ENCODE measurements at places on chromosomes 13 and 19. TPM values are rescaled to one million over a fixed set of nuclear protein-coding genes. Genes with fewer than 3 reads are reported as not detected.
A peak's percentile ranks its signal among the peaks of the same experiment; 100 is the strongest.

DNA sequence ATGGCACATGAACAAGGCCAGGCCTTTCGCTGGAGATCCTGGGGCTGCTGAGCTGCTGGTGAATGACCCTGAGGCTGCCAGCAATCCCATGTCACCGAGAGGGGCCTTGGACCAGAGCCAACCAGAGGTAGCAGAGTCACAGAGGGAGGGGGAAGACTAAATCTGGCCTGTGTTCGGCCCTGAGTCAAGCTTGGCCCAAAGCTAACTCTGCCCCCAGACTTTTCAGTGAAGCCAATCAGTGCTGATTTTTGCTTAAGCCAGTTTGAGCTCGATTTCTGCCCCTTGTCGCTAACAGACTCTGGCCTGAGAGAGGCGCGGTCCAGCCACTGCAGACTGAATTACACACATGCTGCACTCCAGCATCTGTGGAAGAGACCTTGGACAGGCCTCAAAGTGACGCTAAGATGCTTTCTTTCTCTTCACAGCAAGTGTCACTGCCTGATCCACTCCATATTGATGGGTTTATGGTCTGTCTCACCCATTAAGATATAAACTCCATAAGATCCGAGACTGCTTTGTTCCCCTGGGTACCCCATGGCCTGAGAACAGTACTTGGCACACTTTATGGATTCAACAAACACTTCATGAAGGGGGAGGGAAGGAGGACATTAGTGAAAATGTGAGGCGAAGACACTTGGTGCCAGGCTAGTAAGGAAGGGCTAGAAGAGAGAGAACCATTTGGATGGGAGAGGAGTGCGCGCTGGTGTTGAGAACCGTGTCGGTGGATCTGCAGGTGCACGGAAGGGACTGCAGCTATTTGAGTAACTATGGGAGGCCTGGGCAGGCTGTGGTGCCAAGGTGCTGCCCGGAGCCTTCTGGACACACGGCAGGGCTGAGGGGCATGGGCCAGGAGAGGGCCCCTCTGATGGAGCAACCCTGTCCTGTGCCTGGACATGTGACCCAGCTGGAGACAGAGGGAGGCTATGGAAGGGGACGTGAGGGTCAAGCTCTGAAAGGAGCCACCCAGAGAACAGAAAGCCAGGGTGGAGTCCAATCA is 17.6 kb downstream of the RANBP3 start:
- no peaks in the 10 kb centered on the region for H3K27me3 ChIP-seq
- peaks cover 9% of the 10 kb centered on the region for H3K36me3 ChIP-seq
- peak overlapping the region; percentile 88 for H3K27ac ChIP-seq
- peaks cover 64% of the 10 kb centered on the region for H3K4me1 ChIP-seq
- no peak for DNase-seq

Gene USP12
- total RNA-seq: 49.1 TPM

Gene NECTIN2
- total RNA-seq: 0.08 TPM

DNA sequence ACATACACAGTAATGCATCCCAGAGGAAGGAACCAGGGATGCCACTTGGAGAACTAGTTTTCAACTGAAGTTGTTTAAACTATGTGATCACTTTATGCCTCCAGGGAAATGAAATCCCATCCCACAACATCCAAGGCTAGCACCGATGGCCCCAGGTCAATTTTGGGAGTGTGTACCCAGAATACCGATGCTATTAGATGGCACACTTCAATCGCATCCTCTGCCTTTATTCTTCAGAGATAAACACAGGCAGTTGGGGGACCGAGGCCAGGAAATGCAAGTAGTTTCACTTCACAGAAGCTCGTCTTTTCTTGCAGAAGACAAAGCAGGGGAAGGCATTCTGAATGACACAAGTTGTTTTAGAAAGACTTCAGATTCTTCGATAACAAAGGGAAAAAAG is 13.8 kb downstream of the STK24 start:
- H3K4me1 ChIP-seq: peaks cover 91% of the 10 kb centered on the region
- peak overlapping the region; percentile 88 for H3K27ac ChIP-seq
- H3K4me3 ChIP-seq: peak overlapping the region; percentile 71
- peaks cover 22% of the 10 kb centered on the region for H3K36me3 ChIP-seq
- peak; percentile 42 for DNase-seq

- H3K4me3 ChIP-seq: no peak overlapping the region
- H3K27ac ChIP-seq: no peak overlapping the region
- peaks cover 29% of the 10 kb centered on the region for H3K4me1 ChIP-seq
- no peaks in the 10 kb centered on the region for H3K27me3 ChIP-seq
These were observed 41.7 kb downstream of the RUBCNL start for GRCh38 chr13:46345398-46345797.

DNA sequence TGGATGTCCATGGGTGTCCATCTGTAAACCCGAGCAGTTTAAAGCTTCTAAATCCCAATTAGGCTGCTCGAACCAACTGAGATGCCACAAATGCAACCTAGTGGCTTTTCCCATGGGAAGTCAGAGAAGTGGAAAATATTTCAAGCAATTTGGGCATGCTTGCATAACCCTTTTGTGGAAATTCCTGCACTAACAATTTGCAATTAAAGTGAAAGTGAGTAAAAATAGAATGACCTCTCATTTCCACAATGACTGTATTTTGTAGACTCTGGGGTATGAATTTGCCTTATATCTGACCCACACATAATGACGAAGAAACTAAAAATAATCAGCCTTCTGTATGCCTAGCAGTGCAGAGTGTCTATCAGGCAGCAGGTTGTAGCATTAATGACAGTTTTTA is 91.8 kb upstream of the TSC22D1 start:
- no peaks in the 10 kb centered on the region for H3K27me3 ChIP-seq
- no peak overlapping the region for H3K4me3 ChIP-seq
- H3K27ac ChIP-seq: no peak overlapping the region
- no peak for DNase-seq
- no peaks in the 10 kb centered on the region for H3K4me1 ChIP-seq
- no peaks in the 10 kb centered on the region for H3K36me3 ChIP-seq

Gene IGSF23
- total RNA-seq: not detected

DNA sequence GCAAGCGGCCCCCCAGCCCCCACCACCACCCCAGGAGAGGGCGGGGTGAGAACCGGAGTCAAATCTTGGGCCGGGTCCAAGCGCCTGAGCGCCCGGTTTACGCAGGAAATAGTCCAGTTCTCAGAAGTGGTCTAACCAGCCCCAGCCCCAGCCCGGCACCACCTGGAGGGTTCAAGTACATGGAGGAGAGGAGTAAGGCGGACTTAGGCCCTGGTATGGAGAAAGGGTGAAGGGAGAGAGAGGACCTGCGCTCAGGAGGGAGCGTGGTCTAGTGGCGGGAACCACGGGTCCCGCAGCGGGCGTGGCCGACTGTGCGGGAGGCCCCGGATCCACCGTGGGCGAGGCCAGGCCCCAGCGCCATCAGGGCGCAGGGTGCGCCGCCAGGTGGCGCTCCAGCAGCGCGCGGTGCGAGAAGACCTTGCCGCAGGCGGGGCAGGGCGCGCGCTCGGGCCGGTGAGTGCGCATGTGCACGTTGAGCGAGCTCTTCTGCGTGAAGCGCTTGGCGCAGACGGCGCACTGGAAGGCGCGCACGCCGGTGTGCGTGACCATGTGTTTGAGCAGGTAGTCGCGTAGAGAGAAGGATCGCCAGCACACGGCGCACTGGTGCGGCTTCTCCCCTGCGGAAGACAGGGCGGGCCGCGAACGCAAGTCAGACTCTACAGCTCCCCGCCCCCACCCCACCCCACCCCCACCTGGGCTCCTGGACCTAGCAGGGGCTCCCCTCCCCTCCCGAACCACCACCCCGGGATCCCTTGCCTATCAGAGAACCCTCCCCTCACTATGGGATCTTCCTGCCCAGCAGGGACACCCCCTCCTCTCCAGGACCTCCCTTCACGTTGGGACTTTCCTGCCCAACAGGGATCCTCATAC is 2.1 kb upstream of the SLC27A5 start:
- H3K4me3 ChIP-seq: peak overlapping the region; percentile 91
- DNase-seq: peak; percentile 96
- H3K36me3 ChIP-seq: peaks cover 19% of the 10 kb centered on the region
- peak overlapping the region; percentile 96 for H3K27ac ChIP-seq
- peaks cover 20% of the 10 kb centered on the region for H3K4me1 ChIP-seq

GRCh38 chr19:16383584-16384161 is 59.0 kb downstream of the KLF2 start:
- peaks cover 23% of the 10 kb centered on the region for H3K36me3 ChIP-seq
- no peak for DNase-seq
- H3K4me3 ChIP-seq: no peak overlapping the region
- no peaks in the 10 kb centered on the region for H3K27me3 ChIP-seq
- peaks cover 38% of the 10 kb centered on the region for H3K4me1 ChIP-seq

DNA sequence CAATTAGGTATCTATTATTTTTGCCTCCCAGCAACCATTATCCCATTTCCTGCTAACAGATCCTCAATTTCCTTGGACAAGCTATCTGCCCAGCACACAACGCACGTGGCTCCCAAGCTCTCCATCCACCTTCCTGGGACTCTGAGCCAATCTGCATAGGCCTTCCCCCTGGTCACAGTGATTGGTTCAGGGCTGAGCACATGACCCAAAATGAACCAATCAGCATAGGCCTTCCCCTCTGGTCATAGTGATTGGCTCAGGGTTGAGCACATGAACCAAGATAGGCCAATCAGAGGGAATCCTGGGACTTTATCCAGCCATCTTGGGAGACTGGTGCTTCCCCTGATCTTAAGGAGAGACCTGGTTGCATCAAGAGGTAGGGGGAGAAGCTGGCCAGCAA is 5.8 kb downstream of the CPAMD8 start:
- H3K4me1 ChIP-seq: peaks cover 2% of the 10 kb centered on the region
- no peak overlapping the region for H3K4me3 ChIP-seq
- H3K27me3 ChIP-seq: peaks cover 20% of the 10 kb centered on the region
- no peak overlapping the region for H3K27ac ChIP-seq
- DNase-seq: no peak
- no peaks in the 10 kb centered on the region for H3K36me3 ChIP-seq

Gene NLRP7
- total RNA-seq: not detected

GRCh38 chr13:39612023-39612637 is 9.1 kb upstream of the LHFPL6 start:
- peaks cover 12% of the 10 kb centered on the region for H3K27me3 ChIP-seq
- peak; percentile 16 for DNase-seq
- H3K4me3 ChIP-seq: no peak overlapping the region
- H3K27ac ChIP-seq: no peak overlapping the region

DNA sequence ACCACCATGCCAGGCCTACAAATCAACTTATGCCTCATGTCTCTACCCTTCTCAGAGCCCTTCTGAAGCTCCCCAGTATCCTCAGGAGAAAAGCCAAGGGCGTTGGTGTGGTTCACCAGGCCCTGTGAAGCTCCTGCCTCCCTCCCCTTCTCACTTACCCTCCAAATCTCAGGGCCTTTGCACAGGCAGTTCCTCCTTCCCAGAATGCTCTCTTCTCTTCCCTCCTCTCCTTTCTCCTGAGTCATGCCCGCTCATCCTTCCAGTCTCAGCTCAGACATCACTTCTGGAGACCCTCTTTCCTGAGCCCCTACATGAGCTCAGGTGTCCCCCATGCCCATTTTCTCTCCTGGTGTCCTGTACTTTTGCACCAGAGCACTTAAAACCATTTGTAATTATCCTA is 20.5 kb downstream of the HIF3A start:
- DNase-seq: no peak
- no peak overlapping the region for H3K4me3 ChIP-seq
- H3K36me3 ChIP-seq: no peaks in the 10 kb centered on the region
- no peaks in the 10 kb centered on the region for H3K4me1 ChIP-seq
- H3K27me3 ChIP-seq: no peaks in the 10 kb centered on the region
- no peak overlapping the region for H3K27ac ChIP-seq

DNA sequence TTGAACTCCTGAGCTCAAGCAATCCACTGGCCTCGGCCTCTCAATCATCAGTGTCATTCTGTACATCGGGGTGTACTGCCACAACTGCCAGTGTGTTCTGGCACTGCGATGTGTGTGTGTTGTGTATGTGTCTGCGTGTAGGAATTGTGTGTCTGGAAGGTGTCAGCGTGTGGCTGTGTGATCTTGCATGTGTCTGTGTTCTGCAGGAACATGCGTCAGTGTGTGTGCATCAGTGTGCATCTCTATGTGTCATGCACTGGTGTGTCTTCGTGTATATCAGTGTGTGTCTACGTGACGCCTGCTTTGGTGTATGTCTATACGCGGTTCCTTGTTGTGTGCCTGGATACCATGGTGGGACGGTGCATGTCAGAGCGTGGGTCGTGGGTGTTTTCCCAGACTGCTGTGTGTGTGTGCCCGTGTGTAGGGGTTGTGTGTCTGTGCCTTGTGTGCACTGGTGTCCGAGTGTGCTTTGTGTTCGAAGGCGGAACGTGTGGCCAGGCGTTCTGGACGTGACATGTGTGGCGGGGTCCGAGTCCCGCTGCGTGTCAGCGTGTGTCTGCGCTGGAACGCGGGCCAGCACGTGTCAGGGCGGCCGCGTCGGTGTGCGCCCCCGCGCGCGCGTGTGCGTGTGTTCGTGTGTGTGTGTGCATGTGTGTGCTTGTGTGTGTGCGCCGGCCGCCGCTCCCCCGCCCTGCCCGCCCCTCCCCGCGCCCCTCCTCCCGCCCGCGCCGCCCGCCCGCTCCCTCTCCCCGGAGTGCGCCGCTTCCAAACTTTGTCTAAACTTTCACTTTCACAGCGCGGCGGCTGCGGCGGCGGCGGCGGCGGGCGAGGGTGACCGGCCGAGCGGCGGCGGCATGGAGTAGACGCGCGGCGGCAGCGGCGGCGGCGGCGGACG is at the start of gene NFIX:
Gene NFIX (plus strand): TSS at position 775 of the 895 bp plus-strand sequence. CDS start 363 bp downstream, outside the sequence.
- peak; percentile 57 for DNase-seq
- H3K4me1 ChIP-seq: peaks cover 7% of the 10 kb centered on the region
- peaks cover 4% of the 10 kb centered on the region for H3K36me3 ChIP-seq
- H3K27me3 ChIP-seq: peaks cover 29% of the 10 kb centered on the region
- peak within 1 kb of the TSS; percentile 20 for H3K27ac ChIP-seq
- peak within 1 kb of the TSS; percentile 93 for H3K4me3 ChIP-seq

- no peak for DNase-seq
- peaks cover 40% of the 10 kb centered on the region for H3K36me3 ChIP-seq
- H3K27ac ChIP-seq: no peak overlapping the region
- H3K27me3 ChIP-seq: no peaks in the 10 kb centered on the region
- H3K4me1 ChIP-seq: no peaks in the 10 kb centered on the region
These were observed 11.3 kb downstream of the YJU2 start for GRCh38 chr19:4258181-4258580.

Gene EDDM13
- 0.29 TPM for total RNA-seq

Gene COX6B2
- total RNA-seq: 0.26 TPM

DNA sequence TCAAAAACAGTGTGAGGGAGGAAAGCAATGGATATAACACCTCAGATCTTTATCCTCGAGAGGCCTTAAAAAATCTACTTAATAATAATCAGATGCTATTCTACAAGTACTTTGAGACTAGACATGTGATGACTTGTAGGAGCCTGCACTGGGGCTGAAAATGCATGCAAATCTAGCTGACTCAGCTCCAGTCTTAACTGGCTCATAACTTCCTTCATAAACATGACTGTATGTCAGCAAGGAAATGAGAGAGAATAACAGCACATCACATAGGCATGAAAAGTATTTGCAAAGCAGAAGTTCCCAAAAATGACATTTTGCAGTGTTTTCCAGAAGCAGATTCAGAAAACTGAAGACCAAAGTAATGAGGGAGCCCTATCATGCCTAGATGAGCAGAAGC is 38.1 kb downstream of the PSG5 start:
- no peak for DNase-seq
- H3K4me1 ChIP-seq: no peaks in the 10 kb centered on the region
- H3K27ac ChIP-seq: no peak overlapping the region
- H3K4me3 ChIP-seq: no peak overlapping the region

- no peaks in the 10 kb centered on the region for H3K4me1 ChIP-seq
- H3K4me3 ChIP-seq: no peak overlapping the region
- H3K27me3 ChIP-seq: peaks cover 4% of the 10 kb centered on the region
- no peaks in the 10 kb centered on the region for H3K36me3 ChIP-seq
These were observed 85.6 kb downstream of the RXFP2 start for GRCh38 chr13:31824705-31825517.

Gene ZNF226
- total RNA-seq: 10.5 TPM

Gene ELAVL3
- total RNA-seq: 0.34 TPM

- H3K27ac ChIP-seq: peak overlapping the region; percentile 87
- H3K4me3 ChIP-seq: peak overlapping the region; percentile 92
- H3K27me3 ChIP-seq: peaks cover 8% of the 10 kb centered on the region
- peaks cover 9% of the 10 kb centered on the region for H3K36me3 ChIP-seq
- DNase-seq: no peak
These were observed 656 bp downstream of the PCCA start for GRCh38 chr13:100089465-100090032.

Measured in activated T-helper 1 cell treated with anti-CD3 and anti-CD28 coated beads, Interleukin-12 subunit alpha, Interleukin-12 subunit beta, Interleukin-2, Interleukin-4 antibody, amounts not matched to agents 30 ng/mL and 10 ng/mL and 1 ng/mL, durations not matched to agents 14 hours and 24 hours and 36 hours (primary cell).